ENCODE measurements at places on chromosomes 2 and 18.

GRCh38 chr2:27255187-27255586, 7.7 kb downstream of the SLC30A3 start:
- no peak for DNase-seq

DNA sequence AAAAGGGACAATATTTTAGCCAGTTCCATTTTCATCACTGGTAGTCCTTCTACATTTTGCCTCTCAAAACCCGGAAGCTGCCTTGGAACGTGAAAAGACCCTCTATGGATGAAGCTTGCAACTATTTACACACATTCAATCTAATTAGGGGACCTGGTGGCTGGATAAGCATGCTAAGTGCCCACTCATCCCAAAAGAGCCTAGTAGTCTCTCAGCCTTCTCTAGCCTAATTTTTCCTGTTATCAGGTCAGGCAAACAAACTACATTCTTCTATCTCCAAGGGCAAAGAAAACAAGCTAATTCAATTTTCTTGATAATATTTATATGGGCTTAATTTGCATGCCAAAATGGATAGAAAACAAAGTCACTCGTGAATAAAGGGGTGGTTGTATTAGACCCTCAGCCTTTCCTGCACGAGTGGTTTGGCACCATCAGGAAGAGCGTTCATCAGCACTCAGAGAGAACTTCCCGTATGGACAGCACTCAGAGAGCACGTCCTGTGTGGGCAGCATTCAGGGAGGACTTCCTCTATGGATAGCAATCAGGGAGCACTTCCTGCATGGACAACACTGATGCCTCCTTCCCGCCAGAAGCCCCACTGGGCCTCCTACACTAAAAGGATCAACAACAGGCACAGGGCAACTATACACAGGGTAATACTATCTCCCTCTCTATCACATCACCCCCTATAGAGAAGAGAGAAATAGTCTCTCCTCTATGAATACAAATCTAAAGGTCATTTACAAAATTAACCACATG, 122.2 kb downstream of the RBMS1 start:
- DNase-seq, result no peak

- DNase-seq, result no peak
These were observed at the start of gene TUBB6 for GRCh38 chr18:12307701-12308385. TSS of gene TUBB6 (plus strand) at chr18:12308241. CDS start at chr18:12308293, 52 bp downstream.

- DNase-seq, result peak; percentile 80
These were observed at the start of gene PLEKHM3 for GRCh38 chr2:208025037-208025813. TSS of gene PLEKHM3 (minus strand) at chr2:208025527. CDS start at chr2:208001639, 23,888 bp downstream.

GRCh38 chr2:46956981-46957531, 41.5 kb upstream of the MCFD2 start:
- DNase-seq, result no peak

- no peak for DNase-seq
These were observed 18.5 kb downstream of the NFE2L2 start for GRCh38 chr2:177246000-177246399.

DNA sequence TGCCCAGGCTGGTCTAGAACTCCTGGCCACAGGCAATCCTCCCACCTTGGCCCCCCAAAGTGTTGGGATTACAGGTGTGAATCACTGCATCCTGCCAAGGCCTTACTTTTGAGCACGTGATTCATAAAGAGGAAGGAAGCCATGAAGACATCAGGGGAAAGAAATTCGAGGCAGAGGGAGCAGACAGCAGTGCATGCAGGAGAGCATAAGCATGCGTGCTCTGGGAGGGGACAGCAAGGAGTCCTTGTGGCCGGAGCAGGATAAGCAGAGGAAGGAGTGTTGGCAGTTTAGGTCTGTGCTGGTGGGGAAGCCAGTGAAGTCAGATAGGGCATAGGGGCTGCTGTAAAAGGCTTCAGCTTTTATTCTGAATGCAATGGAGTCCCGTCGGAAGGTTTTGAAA, 400.5 kb upstream of the RAB12 start:
- no peak for DNase-seq

GRCh38 chr2:234107861-234108260, 57.4 kb downstream of the SPP2 start:
- DNase-seq, result no peak

DNA sequence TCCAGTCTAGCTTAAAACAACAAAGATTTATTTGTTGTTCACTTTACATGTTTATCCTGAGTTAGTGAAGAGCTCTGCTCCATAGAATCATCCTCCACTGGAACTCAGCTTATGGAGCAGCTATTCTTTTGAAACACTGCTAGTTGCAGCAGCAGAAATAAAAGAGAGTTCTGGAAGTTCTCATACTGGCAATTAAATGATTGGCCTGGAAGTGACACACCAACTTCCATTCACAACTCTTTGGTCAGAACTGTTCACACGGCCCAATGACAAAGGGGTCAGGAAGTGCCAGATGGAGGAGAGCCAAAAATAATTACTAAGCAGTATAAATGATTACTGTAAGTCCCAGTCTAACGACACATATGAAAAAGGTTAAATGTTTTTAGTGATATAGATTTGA, 39.1 kb downstream of the FBXO11 start:
- no peak for DNase-seq

DNA sequence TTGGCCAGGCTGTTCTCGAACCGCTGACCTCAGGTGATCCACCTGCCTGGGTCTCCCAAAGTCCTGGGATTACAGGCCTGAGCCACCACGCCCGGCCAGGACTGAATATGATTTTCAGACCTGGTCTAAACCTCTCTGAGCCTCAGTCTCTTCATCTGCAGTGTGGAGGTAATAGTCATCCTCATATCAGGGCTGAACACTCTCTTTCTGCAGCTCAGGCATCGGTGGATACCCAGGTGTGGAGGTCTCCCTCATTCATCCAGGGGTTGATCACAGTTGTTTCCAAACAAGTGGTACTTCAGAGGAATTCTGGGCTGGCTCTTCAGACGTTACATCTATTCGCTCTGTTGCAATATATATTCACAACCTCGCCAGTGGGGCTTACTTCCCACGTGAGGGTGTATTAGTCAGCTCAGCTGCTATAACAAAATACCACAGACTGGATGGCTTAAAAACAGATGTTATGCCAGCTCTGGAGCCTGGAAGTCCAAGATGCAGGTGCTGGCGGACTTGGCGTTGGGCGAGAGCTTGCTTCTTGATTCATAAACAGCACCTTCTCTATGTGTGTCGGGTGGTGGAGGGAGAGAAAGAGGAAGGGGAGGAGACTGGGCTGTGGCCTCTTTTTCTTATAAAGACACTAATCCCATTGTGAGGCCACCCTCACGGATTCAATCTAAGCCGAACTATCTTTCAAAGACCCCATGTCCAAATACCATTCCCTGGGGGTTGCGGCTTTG, 2.9 kb upstream of the MBP start:
- DNase-seq, result no peak

- DNase-seq, result no peak
These were observed 36.1 kb downstream of the TRPM8 start for GRCh38 chr2:233953087-233953801.

DNA sequence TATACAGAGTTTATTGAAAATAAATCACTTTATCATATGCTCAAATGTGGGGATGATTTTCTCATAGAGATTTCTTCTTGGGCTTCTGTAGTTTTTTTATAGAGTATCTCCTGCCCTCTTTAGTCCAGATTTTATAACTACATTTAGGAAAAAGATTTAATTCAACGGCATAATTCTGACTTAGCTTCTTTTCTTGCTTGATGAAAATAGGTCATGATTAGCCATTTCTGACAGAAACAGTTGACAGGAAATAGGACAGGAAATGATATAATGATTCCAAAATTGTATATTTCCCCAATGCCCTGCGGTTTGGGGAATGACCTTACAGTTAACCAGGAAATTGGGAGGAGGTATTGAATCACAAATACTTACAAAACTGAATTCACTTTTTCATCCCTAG, 1531.9 kb upstream of the ACVR2A start:
- DNase-seq, result no peak

- DNase-seq, result no peak
These were observed 90.6 kb downstream of the APOB start for GRCh38 chr2:20953146-20953824.

GRCh38 chr2:211609127-211609526, 929.5 kb downstream of the ERBB4 start:
- DNase-seq, result no peak

DNA sequence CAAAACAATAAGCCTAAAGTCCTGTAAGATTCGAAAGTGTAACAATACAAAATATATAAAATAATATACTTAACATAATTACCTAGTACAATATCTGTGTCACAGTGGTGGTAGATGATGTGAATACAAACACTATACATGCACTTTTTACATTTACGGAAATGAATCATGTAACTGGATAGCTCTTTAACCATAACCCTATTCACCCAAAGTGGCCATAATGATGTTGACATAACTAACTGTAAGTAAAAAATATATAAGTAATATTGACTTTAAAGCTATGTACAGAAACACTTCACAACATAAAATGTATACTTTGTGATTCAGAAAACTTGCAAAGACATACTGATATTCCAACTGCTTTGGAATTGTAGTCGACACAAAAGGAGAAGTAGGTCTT, 616.9 kb upstream of the SLC8A1 start:
- no peak for DNase-seq

GRCh38 chr2:191512216-191512835, 165.6 kb upstream of the NABP1 start:
- DNase-seq, result no peak

DNA sequence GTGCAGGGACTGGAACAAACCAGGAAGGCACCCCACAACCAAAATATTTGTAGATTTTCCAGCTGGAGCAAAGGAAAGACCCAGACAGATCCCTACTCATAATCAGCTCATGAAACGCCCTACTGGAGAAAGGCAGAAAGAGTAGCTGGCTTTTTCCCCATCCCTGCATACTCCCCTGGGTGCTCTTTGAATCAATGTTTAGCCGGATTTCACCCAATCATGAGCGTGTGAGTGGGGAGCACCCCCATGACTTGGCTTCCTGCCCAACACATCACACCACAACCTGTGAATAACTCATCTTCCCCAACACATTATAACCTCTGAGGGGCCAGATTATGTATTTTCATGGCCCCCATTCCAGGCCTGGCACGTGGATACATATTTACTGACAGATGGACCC, 35.1 kb upstream of the SLC14A1 start:
- DNase-seq, result peak; percentile 33

- no peak for DNase-seq
These were observed 72.4 kb downstream of the SKA1 start for GRCh38 chr18:50447102-50447741.

DNA sequence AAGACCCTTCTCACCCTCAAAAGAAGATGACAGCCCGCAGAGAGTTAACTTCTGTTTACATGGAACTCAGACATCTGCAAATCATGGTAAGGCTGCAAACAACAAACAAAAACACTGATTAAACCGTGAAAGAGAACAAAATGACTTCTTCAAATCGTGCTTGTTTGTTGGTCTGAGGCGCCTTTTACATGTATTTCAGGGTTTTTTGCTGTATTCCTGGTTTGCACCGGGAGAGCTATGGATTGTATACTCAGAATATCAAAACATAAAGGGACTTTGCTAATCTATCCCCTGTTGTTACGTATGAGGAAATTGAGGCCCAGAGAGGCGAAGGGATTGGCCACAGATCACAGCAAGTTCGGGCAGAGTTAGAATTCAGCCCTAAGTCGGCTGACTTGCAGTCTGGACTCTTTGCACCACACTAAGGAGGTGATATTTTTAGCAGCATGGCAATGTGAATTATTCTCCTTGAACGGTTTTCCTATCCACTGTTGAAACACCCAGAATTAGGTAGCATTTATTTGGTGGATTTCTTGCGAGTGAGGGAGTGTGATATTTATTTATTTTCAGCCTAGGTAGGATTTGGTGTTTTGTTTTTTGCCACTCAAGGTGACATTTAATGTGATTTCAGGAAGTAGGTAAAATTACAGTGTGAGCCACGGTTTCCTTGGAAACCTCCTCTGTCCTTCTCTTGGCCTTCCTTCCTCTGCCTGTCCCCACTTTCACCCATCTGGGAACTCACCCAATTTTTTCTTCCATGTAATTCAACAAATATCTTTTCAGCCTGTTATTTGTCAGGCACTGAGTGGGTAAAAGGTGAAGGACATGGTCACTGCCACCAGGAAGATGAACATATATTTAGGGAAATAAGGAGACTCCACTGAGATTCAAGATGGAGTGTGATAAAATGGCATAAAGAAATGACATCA, 980 bp upstream of the PDE6D start:
- DNase-seq, result no peak

- DNase-seq, result no peak
These were observed 862 bp upstream of the TMEM177 start for GRCh38 chr2:119678021-119678656.

DNA sequence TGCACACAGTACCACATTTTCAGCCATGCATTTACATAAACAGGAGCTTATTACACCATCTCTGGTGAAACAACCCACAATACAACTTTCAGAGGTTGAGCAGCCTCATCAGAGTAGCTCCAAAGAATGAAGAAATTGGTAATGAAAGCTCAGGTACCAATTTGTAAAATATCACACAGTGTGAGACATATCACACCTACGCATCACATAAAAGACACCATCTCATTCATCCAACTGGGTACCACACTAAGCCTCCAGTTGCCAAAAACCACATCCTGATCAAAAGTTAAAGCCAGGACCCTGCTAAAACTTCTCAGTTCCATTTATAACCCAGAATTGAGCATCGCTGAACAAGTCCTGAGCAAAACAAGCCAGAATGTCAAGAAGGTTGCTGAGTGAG, 4.6 kb downstream of the TMEM163 start:
- DNase-seq, result no peak

- DNase-seq, result no peak
These were observed 47.6 kb upstream of the PTH2R start for GRCh38 chr2:208358758-208359631.

GRCh38 chr2:197500503-197501131, 438 bp downstream of the HSPE1 start:
- DNase-seq, result no peak
